Left colon (tissue), 2 donors: ENCODE measurements at places on chromosomes 2 and 18.
A peak's percentile ranks its signal among the peaks of the same experiment; 100 is the strongest.

DNA sequence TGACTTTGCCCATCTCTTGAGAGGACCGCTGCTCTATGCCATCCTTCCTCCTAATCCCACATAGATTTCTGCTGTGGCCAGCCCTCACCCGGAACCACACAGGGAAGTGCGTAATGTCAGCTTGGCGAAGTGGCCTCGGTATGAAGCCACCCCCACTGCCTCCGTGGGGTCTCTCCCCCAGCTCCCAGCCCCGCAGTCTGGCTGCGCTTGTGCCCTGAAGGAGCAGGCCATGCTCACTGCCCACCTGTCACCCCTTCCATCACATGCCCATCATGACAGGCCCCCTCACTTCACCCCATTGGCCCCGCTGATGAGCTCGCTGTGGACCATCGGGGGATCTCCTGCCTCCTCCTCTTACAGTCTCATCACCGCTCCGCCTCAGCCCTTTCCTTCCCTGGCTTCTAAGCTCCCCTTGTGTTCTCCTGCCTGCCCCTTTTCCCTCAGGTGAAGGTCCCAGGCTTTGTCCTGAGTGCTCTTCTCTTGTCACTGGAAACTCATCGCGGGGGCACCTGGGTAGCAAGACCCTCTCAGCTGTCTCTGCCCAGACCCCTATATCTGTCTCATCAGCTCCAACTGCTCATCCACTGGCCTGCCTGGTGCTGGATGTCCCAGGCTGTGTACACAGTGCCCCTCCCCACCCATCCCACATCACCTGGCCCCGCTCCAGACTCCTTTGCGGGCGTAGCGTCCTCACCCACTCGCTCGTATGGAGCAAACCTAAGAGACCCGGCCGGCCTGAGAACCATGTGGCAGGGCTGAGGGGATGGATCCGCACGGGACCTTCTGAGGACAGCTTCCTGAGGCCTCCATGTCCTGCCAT lies 81.7 kb downstream of the GLI2 start:
- no peak for DNase-seq

GRCh38 chr2:25851740-25852503 lies 26.4 kb downstream of the ASXL2 start:
- DNase-seq = no peak

- peak; percentile 55 for DNase-seq
These were observed 48.0 kb downstream of the TEX44 start for GRCh38 chr2:231640641-231641111.

GRCh38 chr2:216339456-216340279 lies 32.6 kb downstream of the MARCHF4 start:
- DNase-seq = no peak
